ENCODE measurements at places on chromosomes 3 and 15.

DNA sequence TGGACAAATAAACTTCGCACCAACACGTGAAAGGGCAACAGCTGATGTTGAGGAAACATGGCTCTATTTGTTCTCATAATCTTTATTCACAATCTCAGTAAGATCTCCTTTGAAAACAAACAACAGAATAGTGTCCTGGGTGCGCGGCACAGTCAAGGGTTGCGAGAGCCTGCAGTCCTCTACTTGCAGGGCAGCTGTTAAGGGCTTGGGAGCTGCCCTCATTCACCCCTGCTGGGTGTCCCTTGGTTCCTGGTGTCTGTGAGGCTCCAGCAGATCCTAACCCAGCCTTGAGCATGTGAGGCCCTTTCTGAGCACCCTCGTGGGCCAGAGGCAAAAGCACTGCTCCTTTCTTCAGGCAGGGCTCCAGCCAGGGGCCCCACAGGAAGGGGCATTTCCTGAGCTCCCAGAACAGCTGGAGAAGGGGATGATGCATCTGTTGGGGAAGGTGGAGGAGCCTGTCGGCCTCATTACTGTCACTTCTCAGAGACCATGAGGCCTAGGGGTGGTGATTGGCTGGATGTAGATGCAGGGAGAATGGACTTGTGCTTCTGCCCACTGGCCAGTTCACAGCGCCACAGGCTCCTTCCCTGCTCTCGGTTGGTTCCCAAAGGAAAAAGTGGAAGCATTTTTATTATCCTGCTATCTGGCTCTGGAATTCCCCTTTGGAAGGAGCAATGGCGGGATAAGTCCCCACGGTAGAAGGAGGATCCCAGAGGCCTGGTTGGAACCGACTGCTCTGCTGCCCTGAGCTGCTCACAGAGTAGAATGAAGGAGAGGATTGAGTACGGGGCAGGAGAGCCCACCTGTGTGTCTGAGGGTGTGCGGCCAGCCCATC, 51.9 kb upstream of the KLF13 start:
- no peak for DNase-seq

DNA sequence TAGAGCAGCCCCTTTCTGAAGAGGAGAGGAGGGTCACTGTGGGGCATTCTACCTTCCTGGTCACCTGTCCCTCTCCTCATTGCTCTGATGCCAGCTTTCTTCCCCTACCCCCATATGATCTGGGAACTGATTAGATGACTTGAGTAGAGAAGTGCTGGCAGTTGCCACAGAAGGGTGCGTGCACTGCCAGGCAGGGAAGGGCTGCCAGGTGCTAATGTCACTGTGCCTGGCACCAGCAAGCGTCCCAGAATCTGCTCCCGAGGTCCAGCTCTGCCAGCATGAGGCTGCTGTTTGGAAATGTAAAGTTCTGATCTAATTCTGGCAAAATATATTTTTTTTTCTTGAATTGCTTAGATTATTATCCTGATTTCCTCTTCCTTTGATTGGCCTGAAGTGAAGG, 52.8 kb downstream of the PPM1L start:
- no peak for DNase-seq

GRCh38 chr3:23685541-23686258, 120.1 kb upstream of the UBE2E1 start:
- DNase-seq = peak; percentile 27

- no peak for DNase-seq
Measured at GRCh38 chr3:127288921-127289705, 1.3 kb upstream of the PRR20G start.

GRCh38 chr3:46607603-46608028, 4.7 kb upstream of the FAM240A start:
- DNase-seq = no peak

DNA sequence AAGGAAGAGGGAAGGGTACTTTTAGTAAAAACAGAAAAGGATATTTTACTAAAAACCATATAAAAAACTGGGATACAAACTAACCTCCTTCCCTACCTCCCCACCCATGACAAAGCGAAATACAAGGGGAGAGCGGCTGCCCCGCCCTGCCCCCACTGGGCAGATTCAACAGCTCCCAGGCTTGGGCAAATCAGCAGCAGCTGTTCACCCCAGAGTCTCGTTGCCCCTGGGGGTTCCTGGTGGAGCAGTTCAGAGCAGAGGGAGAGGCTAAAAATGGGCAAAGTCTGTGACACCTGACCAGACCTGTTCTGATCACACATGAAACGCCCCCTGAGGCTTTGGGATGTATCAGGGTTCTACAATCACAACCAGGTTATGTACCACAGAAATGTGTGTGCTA, 2.5 kb upstream of the ETFA start:
- DNase-seq = no peak

DNA sequence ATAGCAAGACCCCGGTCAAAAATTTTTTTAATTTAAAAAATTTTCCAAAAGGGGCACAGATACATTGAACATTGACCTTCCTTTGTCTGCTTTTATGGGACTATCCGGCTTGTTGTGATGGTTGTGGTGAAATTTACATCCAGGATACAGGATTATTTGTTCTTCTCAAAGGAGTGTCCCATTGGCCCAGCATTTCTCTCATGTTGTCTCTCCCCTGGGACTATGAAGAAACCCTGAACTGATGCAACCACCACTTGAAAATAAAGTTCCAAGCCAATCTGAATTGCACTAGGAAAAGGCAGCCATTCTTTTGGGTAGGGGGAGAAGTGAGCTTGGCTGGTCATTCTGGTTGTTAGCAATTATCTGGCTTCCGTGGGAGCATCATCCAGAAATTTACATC, 58.4 kb downstream of the PPARG start:
- no peak for DNase-seq

DNA sequence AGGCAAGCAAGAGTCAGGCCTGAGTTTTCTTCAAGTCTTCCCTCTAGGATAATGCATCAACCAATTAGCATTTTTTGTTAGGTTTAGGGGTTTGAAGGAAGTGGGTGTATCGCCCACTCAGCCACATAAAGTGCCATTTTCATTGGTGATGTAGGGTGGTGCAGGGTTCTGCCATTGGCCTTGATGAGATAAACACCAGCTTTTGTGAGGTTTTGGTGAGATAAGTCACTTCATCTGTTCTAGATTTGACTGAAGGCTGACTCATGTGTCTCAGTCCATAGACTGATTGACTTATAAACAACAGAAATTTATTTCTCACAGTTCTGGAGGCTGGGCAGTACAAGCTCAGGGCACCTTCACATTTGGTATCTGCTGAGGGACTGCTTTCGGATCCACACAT, 84.5 kb upstream of the C3orf80 start:
- DNase-seq = peak; percentile 47

DNA sequence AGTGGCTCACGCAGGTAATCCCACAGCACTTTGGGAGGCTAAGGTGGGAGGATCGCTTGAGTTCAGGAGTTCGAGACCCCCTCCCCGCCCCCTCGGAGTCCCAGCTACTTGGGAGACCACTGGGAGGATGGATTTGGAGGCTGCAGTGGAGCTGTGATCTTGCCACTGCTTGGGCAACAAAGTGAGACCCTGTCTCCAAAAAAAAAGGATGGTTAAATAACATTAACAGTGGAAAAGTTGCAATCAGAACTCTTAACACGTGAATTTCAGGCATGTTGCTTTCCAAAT, 1.4 kb upstream of the TMEM87A start:
- DNase-seq = no peak

DNA sequence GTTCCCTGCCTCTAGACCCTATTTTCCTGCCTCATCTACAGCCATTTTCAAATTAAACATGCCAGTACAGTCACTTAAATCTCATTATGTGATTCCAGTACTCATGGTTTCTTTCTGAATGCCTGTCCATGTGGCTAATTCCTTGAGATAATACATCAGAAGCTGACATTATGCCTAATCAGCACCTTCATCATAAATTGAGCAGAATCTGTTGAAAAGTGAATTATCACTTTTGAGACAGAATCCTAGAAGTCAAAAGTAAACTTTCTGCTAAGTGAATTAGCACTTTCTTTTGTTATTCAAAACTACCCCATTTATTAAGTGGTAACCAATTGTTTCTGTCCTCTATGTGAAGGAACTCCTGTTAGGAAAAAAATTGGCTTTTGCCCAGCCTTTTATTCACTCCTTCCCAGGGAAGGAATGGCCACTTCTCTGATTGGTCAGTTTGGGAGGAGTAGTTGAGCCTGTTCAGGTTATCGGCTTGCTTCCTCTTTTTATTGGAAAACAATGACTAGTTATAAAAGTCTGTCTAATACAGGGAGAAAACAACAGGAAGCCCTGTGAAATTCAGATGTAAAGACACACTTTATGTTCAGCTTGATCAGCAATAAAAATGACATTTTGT, 40.5 kb downstream of the OSTN start:
- no peak for DNase-seq

DNA sequence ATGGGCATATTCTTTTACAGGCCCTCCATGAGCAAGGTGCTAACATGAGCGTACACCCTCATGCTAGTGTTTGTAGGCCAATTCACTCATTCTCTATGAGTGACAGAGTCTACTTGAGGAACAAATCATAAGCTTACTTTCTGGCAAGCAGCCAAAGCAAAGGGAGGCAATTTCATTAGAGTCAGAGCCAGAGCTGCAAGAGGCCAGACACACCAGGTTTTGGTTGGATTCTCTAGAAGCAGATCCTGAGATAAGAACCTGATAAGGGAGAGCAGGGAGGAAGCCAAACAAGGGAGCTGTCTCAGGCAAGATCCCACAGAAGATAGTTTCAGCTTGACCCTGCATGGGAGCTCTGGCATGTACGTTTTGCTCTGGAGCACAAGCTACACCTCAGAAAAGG, 214.1 kb upstream of the CTNNB1 start:
- DNase-seq = no peak

DNA sequence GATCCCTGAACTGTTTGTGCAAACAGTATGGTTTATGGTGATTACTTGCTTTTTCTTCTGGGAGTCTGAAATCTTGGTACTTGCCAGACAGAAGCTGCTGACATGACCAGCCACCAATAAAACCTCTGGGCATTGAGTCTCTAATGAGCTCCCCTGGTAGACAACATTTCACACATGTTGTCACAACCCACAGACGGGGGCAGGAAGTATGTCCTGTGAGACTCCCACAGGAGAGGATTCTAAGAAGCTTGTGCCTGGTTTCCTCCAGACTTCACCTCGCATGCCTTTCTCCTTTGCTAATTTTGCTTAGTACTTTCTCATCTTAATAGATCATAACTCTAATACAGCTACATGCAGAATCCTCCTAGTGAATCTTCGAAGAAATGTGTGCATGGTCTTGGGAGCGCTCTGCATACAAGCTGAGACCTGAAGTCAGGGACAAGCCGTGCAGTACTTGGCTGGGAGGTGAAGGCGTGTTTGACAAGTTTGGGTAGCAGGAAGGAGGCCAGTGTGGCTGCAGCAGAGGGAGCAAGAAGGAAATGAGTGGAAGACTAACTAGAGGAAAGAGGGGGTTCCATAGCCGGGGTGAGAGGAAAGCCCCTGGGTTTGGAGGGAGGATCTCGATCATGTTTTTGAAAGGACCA, 49.0 kb downstream of the B3GNT5 start:
- no peak for DNase-seq

GRCh38 chr15:61459785-61460707, 230.9 kb upstream of the RORA start:
- DNase-seq = no peak

DNA sequence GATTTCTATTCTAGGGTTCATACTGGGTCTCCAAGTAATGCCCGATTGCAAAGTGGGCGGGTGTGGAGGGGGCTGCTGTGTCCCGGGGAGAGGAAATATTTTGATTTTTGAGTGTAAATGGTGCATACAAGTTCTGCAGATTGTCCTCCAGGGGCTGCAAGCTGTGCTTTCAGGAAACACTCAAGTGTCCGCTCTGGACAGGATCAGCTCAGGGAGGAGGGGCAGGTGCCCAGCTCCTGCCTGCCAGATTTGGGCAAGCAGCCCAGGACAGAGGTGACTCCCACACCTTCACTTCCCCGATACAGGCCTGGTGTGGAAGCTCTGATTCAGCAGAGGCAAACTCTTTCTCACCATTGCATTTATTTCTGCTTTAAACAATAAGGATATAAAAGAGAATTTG, 142.7 kb downstream of the ALDH1A2 start:
- no peak for DNase-seq

DNA sequence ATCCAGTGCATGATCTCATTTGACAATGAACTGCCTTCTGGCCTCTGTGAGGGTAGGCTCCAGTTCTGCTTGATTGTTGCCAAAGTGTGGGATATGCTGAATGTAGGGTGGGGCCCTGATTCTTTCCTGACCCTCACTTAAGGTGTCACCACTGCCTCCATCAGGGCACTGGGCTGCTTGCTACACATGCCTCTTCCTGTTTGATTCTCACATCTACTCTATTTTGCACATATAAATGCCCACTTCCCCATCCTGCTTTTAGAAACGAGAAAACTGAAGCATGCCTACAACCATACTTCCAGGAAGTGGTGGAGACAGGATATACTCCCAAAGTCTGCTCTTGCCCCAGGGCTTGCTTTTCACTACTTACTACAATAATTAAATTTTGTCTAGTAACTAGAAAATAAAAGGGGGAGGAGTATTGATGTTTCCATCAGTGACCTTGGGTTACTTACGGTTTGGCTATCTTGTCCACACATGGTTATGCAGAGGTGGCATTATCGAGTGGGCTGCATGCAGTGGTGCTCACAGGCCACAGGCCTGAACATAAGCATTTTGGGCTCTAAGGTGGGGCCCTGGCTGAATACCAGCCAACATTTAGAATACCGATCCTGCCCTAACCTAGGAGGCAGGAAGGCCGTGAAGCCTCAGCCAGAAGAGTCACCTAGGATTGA, 6.7 kb downstream of the ZDHHC3 start:
- no peak for DNase-seq

DNA sequence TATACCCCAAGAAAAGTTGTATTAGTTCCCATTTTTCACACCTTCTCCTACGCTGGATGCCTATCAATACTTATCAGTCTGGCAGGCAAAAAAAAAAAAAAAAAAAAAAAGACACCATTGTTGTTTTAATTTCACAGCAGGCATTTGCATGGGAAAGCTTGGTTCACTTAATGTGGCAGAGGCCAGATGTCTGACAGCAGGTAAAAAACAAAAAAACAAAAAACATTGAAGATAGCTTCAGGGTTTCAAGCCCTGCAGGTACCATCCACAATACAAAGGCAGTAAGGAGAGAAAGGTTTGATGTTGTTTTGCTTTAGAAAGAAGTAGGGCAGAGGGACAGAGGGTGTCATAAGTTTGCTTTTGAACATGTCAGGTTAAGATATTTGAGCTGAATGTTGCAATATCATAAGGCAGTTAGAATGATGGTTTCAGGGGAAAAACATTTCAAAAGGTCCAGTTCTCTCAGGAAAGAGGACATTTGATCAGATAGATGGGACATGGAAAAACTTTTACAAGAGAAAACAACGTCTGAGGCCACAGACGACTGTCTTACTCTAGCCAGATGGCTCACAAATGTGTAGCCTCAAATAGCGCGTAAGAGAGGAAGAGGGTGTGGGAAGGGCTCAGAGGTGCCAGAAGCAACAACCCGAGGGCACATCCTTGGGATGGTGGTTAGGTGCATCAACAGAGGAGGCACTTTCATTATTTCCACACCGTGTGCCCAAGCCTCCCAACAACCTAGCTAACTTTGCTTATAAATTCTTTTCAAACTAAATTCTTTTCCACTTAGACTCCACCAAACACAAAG, 25.7 kb downstream of the PCOLCE2 start:
- peak; percentile 8 for DNase-seq

- DNase-seq = no peak
Measured at GRCh38 chr15:90138071-90138833, 36.0 kb upstream of the IDH2 start.

Data from activated T-cell treated with anti-CD3 and anti-CD28 coated beads, Interleukin-2, amount 50 U/mL, for 72 hours (primary cell).